Stimulated activated naive CD8-positive, alpha-beta T cell treated with anti-CD3 and anti-CD28 coated beads, Interleukin-15, Interleukin-2, amounts not matched to agents 100 U/mL and 50 U/mL, for 24 hours (primary cell): ENCODE measurements at places on chromosomes 6 and 20.

GRCh38 chr6:38678178-38678760, 24.7 kb downstream of the GLO1 start:
- DNase-seq = no peak

DNA sequence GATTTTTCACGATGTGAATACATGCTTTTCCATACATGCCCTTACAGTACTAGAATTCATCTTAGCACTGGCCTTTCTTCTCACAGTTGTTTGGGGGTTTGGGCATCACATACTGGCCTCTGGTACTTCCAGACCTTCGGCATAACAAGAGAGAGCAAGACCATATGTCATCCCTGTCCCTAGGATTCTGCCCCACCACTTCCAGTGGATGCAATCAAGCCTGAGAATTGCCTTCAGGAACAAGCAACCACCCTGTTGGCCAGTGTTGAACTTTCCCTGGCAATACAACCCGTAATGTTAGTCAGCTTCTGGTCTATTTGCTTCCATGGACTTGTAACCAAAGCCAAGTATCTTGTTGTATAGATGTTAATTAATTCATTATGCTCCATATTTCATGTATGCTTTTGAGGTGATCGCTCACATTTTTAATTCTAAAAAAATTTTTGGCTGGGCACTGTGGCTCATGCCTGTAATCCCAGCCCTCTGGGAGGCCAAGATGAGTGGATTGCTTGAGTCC, 15.4 kb upstream of the SLPI start:
- DNase-seq = no peak

GRCh38 chr6:101956961-101957360, 563.5 kb downstream of the GRIK2 start:
- no peak for DNase-seq

DNA sequence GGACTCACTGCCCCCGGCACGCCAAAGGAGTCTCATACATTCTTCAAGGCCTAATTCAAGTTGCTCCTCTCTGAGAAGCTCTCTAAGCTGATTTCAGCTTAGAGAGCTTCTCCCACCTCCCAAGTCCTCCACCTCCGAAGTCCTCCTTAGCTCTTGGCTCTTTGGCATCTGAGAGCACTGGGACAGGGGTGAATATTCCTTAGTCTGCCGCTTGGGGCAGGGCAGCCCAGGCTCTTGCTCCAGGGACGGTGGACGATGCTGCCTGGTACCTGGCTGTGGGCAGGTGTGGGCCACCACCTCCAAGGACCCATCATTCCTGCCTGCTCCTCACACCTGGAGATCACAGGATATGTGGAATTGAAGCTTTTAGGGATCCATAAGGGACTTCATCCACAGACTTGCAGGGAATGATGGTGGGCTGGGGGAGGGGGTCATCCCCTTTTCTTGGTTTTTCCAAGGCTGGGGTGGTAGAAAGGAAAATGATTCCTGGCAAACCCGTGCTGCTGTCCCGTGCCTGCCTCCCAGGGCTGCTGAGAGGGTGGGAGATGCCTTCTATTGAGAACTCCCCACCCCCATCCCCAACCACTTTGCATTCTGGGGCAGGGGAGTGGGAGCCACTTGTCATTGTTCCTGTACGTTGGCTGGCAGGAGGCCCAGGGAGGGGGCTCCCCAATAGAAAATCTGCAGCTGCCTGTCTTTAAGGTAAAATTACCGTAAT, 57.4 kb downstream of the ARHGAP40 start:
- peak; percentile 28 for DNase-seq

DNA sequence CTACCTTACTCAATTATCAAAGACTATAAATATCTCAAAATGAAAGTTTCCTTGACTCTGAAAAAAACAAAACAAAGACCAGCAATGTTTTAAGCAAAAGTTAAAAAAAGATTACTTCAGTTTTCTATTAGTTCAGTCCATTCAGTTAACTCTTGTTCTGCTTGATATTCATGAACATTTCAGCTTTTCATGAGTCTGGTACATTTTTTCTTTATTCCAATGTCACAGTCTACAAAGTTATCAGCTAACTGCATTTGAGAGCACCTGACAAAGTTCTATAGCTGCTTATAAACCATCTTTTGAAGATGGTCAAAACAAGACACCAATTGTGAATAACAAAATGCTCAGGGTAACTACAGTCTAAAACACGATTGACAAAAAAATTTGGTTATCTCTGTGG, 156.1 kb upstream of the NOX3 start:
- DNase-seq = no peak

DNA sequence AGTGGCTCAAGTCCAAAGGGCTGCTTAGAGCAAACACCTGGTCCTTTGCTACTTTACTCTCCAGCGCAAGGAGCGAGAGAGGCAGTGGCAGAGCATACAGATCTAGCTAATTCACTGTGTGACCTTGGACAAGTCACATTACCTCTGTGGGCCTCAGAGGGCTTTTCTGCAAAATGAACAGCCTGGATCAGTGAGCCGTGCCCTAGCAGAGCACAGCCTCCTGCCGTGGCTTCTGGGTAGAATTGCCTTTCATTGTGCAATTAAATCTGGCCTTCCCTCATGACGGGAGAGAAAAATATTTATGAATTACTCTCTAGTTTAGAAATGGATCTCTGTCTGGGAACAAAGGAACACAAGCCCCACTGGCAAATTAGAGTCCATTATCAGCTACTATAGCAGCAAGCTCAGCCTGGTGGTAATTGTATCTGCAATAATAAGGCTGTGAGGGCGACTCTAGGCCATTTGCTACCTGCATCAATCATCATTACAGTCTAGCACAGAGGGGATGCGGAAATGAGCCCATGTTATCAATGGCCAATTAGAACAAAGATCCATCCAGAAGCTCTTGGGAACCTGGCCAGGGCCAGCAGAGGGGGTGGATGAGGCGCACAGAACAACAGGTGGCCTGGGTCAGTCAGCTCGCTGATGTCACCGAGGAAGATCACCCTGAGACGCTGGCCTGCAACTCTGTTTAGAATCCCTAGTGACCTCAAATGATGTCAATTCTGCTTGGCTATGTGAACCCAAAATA, 114.2 kb upstream of the LY86 start:
- DNase-seq = no peak

GRCh38 chr20:46683939-46684750, 5.1 kb downstream of the TP53RK start:
- no peak for DNase-seq

- DNase-seq = peak; percentile 14
These were observed 99.1 kb upstream of the KCNQ5 start for GRCh38 chr6:72522735-72523141.

DNA sequence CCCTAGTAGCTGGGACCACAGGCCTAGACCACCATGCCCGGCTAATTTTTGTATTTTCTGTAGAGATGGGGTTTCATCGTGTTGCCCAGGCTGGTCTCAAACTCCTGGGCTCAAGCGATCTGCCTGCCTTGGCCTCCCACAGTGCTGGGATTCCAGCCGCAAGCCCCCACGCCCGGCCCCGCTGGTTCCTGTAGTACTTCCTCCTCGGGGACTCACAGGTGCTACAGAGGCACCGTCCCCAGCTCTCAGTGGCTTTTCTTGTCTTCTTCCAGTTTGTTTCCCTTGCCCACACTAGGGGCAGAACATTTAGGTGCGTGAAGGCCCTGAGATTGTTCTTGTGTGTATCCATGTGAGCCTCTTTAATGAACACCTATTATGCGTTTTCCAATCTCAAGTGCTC, 773 bp upstream of the ZBP1 start:
- peak; percentile 43 for DNase-seq

DNA sequence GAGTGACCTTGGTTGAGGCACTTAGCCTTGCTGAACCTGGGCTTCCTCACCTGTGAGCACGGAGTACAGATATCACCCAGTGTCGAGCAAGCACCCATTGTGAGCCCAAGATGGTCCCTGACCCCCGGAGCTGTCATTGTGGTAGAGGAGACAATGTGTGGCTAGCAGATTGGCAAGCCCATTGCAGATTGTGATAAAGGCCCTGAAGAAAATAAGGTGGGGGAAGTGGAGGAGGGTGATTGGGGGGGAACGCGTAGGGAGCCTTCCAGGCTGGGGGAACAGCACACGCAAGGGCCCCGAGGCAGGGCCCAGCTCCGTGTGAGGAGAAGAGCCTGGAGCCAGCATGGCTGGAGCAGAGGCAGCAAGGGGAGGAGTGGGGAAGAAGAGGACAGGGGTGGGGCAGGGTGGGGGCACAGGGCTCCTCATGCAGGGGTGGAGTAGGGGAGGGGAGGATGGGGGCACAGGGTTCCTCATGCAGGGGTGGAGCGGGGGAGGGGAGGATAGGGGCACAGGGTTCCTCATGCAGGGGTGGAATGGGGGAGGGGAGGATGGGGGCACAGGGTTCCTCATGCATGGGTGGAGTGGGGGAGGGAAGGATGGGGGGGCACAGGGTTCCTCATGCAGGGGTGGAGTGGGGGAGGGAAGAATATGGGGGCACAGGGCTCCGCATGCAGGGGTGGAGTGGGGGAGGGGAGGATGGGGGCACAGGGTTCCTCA, 7.0 kb downstream of the CEBPB start:
- DNase-seq = no peak

- DNase-seq = no peak
These were observed 82.4 kb downstream of the PSMB1 start for GRCh38 chr6:170470734-170471133.

- DNase-seq = no peak
These were observed 29.6 kb upstream of the MAP7 start for GRCh38 chr6:136579800-136580199.

- DNase-seq = peak; percentile 10
These were observed 26.9 kb downstream of the BFSP1 start for GRCh38 chr20:17504066-17504897.
